Left lung (tissue), 14 donors: ENCODE measurements at places on chromosomes 2 and 18. TPM values are rescaled to one million over a fixed set of nuclear protein-coding genes. Genes with fewer than 3 reads are reported as not detected.
A peak's percentile ranks its signal among the peaks of the same experiment; 100 is the strongest.

GRCh38 chr18:6992761-6993160 lies 124.8 kb downstream of the LAMA1 start:
- H3K36me3 ChIP-seq: no peaks in the 10 kb centered on the region
- no peak for DNase-seq
- no peak overlapping the region for H3K4me3 ChIP-seq
- H3K4me1 ChIP-seq: no peaks in the 10 kb centered on the region
- no peak overlapping the region for H3K27ac ChIP-seq

DNA sequence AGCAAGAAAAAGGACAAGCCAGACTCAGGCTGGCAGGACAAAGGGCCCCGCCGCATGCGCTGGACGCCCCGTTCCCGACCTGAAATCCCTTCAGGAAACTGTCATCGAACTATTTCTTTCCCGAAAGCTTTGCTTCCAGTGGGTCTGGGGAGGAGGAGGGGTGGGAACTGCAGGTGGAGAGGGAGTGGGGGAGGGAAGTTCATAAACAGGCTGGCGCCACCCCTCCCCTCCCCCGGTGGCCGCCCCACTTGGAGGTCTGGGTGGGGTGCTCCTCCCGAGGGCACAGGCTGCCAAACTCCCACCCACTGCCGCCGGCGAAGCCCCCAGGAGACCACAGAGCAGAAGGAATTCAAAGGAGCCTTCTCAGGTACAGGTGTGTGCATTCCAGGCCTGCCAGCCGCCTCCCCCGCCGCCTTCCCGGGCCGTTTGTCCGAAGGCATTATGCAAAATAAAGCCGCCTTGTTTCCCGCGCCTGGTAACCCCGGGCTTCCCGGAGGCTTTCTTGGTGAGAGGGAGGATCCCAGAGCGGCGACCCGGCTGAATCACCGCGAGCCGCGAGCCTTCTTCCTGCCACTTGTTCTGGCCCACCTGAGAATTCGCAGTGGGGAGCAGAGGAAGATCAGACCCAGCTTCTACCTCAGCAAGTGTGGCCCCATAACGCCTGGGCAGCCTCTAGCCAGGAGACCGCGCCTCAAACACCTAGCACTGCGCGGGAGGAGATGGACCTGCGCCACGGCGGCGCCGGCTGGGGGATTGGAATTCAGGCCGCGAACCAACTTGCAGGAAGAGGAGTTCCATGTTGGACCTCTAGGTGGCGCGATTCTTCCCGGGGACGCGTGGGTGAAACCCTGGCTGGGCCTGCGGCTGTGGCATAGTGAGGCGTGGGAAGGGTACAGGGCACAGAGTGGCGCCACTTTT lies 101.9 kb downstream of the FOXI3 start:
- H3K4me1 ChIP-seq: no peaks in the 10 kb centered on the region
- H3K27me3 ChIP-seq: peaks cover 7% of the 10 kb centered on the region
- peak overlapping the region; percentile 22 for H3K4me3 ChIP-seq
- no peak overlapping the region for H3K27ac ChIP-seq

DNA sequence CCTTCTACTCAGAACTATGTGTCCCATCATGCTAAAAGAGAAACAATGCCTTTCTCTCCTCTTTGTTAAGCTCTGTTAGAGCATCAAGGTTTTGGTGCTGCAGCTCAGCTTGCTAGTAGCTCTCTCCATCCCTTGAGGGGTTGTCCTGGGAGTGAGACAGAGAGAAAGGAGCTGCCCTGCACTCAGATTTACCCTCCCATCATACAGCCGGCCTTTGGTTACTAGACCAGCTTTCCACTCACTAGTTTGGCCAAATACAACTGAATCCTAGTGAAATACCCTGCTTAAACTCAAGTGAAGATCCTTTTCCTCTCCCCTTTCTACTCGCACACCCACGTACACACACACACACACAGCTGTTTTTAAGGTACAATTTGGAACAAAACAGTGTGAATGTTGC lies 2.3 kb upstream of the CHN1 start:
- peaks cover 40% of the 10 kb centered on the region for H3K27me3 ChIP-seq
- H3K4me3 ChIP-seq: no peak overlapping the region
- no peak for DNase-seq
- H3K36me3 ChIP-seq: no peaks in the 10 kb centered on the region
- H3K27ac ChIP-seq: no peak overlapping the region

CPO gene
- 0.20 TPM for total RNA-seq

DNA sequence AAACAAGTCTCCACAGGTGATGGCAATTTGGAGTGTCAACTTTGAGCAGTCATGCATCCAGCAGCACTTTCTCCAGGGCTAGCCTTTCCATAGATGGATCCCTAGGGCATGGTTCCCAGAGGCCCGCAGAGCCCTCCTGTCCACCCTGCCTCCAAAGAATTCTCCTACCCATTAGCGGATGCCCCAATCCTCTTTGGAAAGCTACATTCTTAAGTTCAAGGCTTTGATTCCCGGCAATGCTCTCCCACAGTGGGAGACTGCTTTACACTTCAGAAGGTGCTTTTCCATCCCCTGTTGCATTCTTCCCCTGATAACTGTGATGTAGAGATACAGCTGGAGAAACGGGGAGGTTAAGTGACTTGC lies 61.3 kb downstream of the ACAA2 start:
- H3K4me1 ChIP-seq: no peaks in the 10 kb centered on the region
- H3K36me3 ChIP-seq: no peaks in the 10 kb centered on the region
- no peak overlapping the region for H3K27ac ChIP-seq
- no peaks in the 10 kb centered on the region for H3K27me3 ChIP-seq

- DNase-seq: no peak
- H3K4me3 ChIP-seq: no peak overlapping the region
- H3K4me1 ChIP-seq: peaks cover 8% of the 10 kb centered on the region
These were observed 53.1 kb downstream of the MYO1B start for GRCh38 chr2:191298306-191298705.

DNA sequence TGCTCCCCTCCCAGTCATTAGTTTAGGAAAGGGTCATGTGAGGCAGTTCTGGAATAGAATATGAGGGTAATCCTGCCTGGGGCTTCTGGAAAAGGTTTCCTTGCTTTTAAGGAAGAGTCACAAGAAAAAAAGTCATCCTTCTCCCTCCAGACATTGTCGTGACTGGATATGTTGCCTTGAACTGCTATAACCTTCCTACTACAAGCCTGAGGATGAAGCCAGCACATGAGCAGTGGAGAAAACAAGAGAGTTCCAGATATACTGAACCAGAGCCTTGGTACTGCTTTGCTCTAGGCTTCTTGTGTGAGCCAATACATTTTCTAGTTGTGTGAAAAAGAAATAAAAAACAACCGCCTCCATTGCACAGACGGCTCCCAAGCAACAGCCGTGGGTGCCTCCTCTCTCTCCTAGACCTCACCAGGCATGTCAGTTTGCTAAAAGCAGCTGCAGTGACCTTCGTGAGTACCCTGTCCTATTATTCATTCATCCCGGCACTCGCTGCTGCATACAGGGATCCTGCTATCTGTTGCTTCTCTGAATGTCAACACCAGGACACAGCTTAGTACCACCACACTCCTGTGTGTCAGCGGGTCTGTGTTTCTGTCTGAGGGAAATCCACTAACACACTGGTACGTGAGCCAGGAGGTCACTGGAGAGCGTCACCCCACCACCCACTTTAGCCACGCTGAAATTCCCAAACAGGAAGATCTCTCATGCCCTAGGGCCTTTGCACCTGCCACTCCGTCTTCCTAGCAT lies 186.7 kb downstream of the KLHL29 start:
- no peak overlapping the region for H3K4me3 ChIP-seq
- no peak overlapping the region for H3K27ac ChIP-seq
- no peak for DNase-seq
- H3K36me3 ChIP-seq: no peaks in the 10 kb centered on the region

ANKRD30BL gene
- total RNA-seq: not detected

DNA sequence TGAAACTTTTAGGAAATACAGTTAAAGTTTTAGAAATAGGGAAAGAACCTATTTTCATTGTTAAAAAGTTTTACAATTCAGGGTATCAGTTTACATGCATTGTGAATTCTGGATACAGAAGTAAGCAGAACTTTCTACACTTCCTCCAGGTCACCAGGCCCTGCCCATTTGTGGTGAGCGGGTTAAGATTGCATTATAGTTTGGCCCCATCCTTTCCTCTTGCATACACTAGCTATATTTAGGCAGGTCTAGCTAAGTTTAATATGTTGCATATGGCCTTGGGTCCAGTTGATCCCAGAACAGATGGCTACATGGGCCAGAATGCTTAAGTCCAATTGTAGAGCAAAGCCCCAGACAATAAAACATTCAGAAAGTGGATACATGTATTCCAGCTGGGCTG lies 4.8 kb downstream of the VWA3B start:
- no peak overlapping the region for H3K4me3 ChIP-seq
- H3K4me1 ChIP-seq: peaks cover 10% of the 10 kb centered on the region
- no peak overlapping the region for H3K27ac ChIP-seq
- no peak for DNase-seq

ANKRD44 gene
- 52.6 TPM for total RNA-seq

ACKR3 gene
- 9.9 TPM for total RNA-seq

DNA sequence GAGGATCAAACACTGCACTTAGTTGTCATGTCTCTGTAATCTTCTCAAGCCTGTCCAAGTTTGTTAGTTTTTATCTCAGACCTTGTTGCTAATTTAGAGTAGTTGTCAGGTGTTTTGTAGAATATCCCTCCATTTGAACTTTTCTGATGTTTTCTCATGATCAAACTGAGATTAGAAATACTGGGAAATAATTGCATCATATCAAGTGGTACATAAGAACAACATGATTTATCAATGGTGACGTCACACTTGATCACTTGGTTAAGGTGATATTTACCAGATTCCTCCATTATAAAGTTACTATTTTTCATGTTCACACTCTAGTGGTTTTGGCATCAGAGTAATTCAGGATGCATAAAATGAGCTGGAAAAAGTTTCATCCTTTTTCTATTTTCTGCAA lies 1182.4 kb upstream of the ZEB2 start:
- H3K27me3 ChIP-seq: no peaks in the 10 kb centered on the region
- no peak for DNase-seq
- no peak overlapping the region for H3K27ac ChIP-seq
- H3K36me3 ChIP-seq: no peaks in the 10 kb centered on the region
- H3K4me3 ChIP-seq: no peak overlapping the region

LPIN1 gene
- total RNA-seq: 47.2 TPM

- no peak for DNase-seq
- no peaks in the 10 kb centered on the region for H3K27me3 ChIP-seq
- no peaks in the 10 kb centered on the region for H3K4me1 ChIP-seq
- no peak overlapping the region for H3K27ac ChIP-seq
- no peak overlapping the region for H3K4me3 ChIP-seq
- no peaks in the 10 kb centered on the region for H3K36me3 ChIP-seq
These were observed 101.2 kb upstream of the FSHR start for GRCh38 chr2:49255409-49255971.
